ENCODE measurements at places on chromosomes 3 and 15.
A peak's percentile ranks its signal among the peaks of the same experiment; 100 is the strongest.

GRCh38 chr3:194689493-194689944, 3.8 kb downstream of the FAM43A start:
- peak; percentile 72 for DNase-seq

GRCh38 chr3:141411251-141411771, 43.0 kb downstream of the ZBTB38 start:
- no peak for DNase-seq

DNA sequence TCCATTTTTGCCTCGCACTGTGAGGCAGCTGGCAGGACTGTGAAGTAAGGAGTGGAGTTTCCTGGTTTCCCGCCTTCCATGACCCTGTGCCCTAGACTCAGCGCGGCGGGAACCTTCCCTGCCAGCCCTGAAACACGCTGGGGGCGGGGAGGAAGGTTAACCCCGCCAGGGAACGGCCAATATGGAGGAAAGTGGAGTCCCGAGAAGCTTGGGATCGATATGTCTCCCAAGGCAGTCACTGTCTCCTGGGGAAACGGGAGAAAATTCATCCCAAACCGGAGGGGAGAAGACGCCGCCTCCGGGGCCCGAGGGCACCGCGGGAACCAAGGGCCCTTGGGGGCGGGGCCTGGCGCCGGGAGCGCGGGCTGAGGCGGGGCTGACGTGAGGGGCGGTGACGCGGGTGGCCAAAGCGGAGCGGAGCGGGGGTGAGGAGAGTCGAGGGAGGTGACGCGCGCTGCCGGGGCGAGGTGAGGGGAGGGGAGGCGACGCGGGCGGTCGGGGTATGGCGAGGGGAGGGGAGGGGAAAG, at the start of gene HMCES:
Gene HMCES (plus strand): TSS at position 432 of the 527 bp plus-strand sequence. CDS start 863 bp downstream, outside the sequence.
- peak; percentile 32 for DNase-seq

GRCh38 chr3:153028381-153028780, 133.6 kb upstream of the RAP2B start:
- DNase-seq, result no peak

- DNase-seq, result no peak
Measured at GRCh38 chr3:149593418-149594160, 64.2 kb downstream of the WWTR1 start.

- DNase-seq, result no peak
Measured at GRCh38 chr15:99550077-99550476, 15.7 kb upstream of the MEF2A start.

GRCh38 chr3:87997966-87998365, 60.8 kb downstream of the CGGBP1 start:
- DNase-seq, result no peak

GRCh38 chr3:96991800-96992365, 177.5 kb downstream of the EPHA6 start:
- no peak for DNase-seq

DNA sequence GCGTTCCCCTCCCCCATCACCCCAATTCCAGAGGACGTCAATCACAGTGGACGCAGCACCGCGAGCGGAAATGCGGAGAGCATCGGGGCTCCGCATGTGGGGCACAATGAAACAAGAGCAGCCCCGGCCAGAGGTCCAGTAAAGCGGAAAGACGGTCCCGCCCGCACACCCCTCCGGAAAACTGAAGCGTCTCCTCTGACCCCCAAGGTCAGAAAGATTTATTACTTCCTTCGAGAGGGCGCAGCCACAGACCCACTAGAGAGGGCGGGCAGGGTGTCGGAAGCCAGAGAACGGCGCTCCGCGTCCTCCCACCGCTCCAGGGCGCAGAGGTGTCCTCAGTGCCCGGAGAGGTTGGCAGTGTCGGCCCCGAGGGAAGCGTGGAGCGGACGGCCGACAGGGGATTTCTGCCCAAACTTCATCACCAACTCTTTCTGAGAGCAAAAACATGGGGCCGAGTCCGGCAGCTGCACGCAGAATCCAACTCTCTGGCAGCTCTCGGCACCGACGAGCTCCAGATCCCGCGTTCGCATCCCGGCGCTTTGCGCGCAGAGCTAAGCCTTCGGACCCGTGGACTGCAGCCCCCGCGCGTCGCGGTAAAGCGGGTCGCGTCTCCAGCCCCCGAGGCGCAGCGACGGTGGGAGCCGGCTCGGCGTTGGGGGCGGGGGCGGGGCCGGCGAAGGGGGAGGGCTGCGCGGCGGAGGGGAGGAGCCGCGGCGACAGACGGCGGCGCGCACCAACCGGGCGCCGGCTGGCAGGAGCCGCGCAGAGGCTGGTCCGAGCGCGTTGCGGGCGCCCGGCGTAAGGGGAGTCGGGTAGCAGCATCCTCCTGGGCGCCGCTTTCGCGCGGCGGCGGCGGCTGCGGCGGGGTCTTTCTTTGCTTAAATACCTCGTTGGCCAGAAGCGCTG, at the start of gene CHST2:
Gene CHST2 (plus strand): TSS at position 763 of the 906 bp plus-strand sequence. CDS start 1,046 bp downstream, outside the sequence.
- peak; percentile 16 for DNase-seq

- DNase-seq, result no peak
Measured at GRCh38 chr3:36893826-36894225, 51.0 kb downstream of the TRANK1 start.

GRCh38 chr15:41416128-41416741, 660 bp upstream of the RTF1 start:
- no peak for DNase-seq

DNA sequence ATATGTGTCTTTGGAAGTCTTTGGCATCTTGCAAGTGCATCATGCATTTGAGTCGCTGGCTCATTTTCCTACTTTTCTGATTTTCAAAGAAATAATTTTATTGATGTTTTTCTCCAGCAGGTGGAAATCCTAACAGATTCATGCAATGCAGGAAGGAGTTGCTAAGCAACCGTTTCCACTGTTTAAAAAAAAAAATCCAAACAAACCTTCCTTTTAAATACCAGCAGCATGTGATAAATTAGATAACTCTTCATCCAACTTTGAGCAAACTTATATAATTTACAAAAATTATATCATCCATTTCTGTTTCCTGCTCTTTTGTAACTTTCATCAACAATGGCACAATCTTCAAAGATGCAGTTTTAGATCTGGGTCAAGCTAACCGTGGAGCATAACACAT, 364.1 kb downstream of the MFSD1 start:
- no peak for DNase-seq

Measured in AG04450 (cell line).